Caco-2 (cell line): ENCODE measurements at places on chromosomes 1 and 21. TPM values are rescaled to one million over a fixed set of nuclear protein-coding genes. Genes with fewer than 3 reads are reported as not detected.

- peaks cover 10% of the 10 kb centered on the region; the same call in 1 of the 2 replicates for H3K4me1 ChIP-seq
- DNase-seq: no peak
- no peaks in the 10 kb centered on the region for H3K36me3 ChIP-seq
Measured at GRCh38 chr1:173117108-173117633, 66.4 kb upstream of the TNFSF18 start.

Gene MGST3
- 173 and 193 TPM in 2 replicates for total RNA-seq

DNA sequence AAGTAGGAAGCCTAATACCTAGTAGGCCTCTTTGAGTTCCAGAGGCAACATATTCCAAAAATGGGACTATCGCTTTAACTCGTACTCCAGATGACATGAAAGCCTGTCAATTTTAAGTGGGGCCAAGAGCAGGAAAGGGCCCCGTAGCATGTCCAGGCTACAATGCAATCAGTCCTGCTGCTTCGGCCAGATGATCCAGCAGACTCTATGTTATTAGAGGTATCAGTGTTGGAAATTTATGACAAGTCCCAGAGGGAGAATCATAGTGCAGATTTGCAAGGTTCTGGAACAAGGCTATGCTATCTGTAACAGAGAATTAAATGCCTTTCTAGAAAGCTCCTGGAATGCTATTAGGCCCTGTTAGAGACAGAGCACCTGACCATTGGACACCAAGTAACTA is 56.7 kb upstream of the SRP9 start:
- no peak for DNase-seq
- H3K4me3 ChIP-seq: no peak overlapping the region
- H3K27ac ChIP-seq: no peak overlapping the region
- H3K4me1 ChIP-seq: no peaks in the 10 kb centered on the region

DNA sequence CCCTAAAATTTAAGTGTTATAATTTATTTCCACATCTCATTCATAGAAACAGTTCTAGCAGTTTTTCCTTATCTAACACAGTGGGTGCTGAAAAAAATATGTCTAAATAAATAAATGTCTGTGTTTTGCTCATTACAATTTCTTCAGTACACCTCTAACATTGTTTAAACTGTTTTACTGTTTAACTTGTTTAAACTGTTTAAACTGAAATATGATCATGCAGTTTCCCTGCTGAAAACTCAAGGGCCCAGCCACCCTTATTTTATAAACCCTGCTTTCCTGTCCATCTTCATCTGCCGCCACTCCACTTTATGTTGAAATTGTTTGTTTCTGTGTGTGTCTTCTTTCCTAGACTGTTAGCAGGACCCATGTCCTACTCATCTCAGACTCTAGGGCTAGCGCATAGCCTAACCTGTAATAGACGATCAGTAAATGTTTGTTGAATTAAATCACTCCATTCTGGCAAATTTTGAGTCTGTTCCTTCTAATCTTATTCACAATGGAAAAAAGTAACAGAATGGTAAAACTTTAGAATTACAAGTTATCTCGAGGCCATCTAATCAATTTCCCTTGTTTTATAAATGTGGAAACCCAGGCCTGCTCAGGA is 9.4 kb upstream of the PIK3C2B start:
- no peaks in the 10 kb centered on the region for H3K27me3 ChIP-seq
- H3K36me3 ChIP-seq: no peaks in the 10 kb centered on the region
- H3K4me3 ChIP-seq: no peak overlapping the region
- H3K27ac ChIP-seq: no peak overlapping the region
- peaks cover 4% of the 10 kb centered on the region; the same call in 1 of the 2 replicates for H3K4me1 ChIP-seq
- no peak for DNase-seq
